ENCODE measurements at places on chromosomes 7 and 10.

DNA sequence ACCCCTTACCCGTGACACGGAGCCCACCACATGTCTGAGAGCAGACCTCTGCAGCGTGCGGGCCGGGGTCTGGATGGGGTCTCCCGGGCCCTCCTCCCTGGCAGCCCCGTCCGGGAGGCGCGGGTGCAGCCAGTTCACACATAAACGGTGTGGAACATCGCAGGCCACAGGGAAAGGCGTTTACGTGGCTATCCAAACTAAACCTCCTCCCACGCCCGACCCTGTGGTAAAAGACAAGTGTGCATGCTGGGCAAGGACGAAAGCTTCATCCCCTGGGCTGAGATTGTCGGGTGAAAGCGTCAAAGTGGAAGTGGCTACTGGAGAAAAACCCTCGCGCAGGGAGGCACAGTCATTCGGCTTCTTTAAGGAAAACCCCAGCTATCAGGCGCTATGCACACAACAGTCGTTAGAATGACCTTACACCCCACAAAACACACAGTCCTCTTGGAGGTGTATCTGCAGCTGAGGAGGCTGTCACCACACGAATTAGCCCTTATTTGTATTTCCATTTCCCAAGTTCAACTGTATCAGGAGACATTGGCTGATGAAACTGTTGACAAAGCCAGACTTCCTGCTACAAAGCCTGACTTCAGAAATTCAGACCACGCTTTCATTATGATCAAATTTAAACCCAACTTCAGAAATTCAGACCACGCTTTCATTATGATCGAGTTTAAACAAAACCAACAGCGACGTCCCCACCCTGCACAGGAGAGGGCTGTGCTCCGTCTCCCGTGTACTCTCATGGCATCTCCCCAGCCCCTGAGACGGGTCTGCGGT is 15.3 kb downstream of the GPER1 start:
- DNase-seq, result no peak

DNA sequence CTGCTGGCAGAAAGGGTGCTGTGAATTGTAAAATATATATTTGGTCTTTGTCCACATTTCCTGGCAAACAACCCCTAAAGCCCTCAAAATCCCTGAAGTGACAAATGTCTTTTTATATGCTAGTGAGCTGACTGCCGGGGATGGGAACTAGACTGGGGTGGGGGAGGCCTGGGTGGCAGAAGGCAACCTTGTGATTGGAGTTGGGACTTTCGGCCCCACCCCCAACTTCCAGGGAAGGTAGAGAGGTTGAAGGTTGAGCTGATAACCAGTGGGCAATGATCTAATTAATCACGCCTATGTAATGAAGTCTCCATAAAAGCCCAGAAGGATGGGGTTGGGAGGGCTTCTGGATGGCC is 2.7 kb downstream of the EPHA1 start:
- no peak for DNase-seq

GRCh38 chr7:40393660-40394059 is 258.9 kb downstream of the SUGCT start:
- no peak for DNase-seq

DNA sequence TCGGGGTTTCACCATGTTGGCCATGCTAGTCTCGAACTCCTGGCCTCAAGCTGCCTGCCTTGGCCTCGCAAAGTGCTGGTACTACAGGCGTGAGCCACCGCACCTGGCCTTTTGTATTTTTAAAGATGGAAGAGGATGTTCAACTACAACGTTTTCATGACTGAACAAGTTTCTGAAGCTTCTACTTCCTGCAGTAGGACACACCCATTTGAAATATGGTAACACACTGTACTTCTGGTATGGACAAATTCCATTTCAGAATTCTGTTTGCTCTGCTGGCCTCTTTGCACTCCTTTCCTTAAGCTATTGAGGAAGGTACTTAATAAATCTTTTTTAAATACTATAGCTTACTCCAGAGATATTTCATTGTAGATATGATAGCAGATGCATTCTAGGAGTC is 10.9 kb upstream of the CDK1 start:
- DNase-seq, result no peak

DNA sequence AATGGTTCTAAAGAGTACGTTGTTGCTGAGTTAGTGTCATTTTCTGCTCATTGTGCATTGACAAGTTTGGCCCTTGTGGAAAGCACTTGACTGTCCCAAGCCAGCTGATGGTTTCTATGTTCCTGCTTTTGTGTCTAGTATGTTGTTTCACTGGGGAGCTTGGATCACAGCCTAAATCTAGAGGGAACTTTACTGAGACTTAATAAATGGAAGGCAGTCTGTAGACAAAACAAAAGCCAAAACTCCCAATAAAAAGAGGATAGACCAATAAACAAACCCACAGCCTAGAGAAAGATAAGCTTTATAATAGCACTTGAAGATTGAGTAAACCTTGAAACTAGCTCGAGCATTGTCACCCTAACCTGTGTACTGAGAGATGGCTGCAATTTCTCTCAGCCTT is 196.8 kb downstream of the ADRA2A start:
- DNase-seq, result no peak

GRCh38 chr10:7405637-7406036 is 5.2 kb downstream of the SFMBT2 start:
- DNase-seq, result no peak

DNA sequence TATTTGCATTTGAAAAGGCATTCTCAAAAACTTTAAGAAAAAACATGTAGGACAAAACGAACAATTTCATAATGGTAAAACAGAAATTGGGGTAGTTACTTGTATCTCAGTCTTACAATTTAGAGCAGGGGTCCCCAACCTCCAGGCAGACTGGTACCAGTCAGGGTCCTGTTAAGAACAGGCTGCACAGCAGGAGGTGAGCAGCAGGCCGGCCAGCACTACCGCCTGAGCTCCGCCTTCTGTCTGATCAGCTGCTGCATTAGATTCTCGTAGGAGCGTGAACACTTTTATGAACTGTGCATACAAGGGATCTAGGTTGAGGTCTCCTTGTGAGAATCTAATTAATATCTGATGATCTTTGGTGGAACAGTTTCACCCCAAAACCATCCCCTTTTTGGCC is 77.3 kb downstream of the SEMA3A start:
- no peak for DNase-seq
